ENCODE measurements at places on chromosomes 7 and 10.
A peak's percentile ranks its signal among the peaks of the same experiment; 100 is the strongest.

DNA sequence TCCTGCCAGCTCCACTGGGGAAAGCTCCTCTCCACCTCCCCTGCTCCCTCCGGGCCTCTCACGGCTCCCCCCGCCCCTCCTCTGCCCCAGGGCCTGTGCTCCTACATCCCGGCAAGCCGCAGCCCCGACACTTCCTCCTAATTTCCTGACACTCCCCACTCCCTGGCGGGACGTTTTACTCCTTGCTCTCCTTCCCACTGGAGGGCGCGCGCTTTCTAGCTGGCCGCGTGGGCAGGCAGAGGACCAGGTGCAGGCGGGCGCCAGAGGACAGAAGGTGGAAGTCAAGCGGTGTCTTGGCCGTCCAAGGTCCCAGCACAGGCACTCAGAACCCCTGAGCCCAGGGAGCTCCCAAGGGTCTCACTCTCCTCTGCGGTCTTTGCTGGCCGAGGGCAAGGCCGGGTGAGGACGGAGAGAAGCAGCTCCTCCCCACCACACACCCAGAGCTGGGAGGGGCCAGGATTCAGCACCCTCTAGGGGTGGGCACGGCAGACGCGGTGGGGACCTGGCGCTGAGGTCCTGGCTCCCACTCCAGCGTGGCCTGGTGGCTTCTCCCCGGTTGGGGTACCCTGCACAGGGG lies 19.1 kb downstream of the ADAM8 start:
- DNase-seq, result no peak

DNA sequence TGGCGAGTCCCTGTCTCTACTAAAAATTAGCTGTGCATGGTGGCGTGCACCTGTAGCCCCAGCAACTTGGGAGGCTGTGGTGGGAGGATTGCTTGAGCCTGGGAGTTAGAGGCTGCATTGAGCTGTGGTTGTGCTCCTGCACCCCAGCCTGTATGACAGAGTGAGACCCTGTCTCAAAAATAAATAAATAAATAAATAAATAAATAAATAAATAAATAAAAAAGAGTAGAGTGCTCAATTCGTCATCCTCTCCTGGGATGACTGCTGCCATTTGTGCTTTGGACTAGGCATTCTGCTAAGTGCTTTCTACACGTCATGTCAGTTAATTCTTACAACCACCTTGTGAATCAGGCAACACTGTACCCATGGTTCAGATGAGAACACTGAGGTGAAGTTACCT lies 130.6 kb downstream of the DOCK1 start:
- DNase-seq, result no peak

GRCh38 chr7:28954471-28954870 lies 3.7 kb downstream of the TRIL start:
- no peak for DNase-seq

DNA sequence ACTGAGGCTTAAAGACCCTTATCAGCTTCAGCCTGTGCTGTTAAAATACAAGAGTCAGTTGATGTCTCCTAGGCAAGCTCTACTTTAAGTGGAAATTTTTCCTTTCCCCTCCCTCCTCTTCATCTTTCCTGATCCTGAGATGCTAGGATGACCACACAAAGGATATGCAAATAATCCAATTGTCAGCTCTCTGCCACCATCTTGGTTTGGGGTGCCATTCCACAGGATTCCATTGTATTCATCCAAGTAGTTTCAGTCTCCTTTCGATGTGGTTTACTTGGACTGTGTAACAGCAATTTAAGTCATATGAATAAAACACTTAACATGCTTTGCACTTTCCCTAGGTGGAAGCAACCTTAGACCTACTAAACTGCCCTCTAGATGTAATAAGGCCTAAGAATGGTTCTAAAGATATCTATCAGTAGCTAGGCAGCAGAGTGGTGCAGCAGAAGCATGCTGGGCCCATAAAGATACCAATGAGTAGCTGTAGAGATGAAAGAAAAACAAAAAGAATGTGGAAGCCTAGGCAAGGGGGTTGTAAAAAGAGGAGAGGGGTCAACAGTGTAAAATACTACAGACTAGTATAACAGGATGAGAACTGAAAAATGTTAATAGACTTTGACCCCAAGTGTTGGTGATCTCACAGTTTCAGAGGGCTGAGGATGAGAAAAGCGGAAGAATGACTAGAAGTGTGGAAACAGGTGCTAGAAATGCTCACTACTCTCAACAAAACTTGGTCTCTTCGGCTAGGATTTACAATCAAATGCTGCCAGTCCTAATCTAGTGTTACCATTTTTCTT lies 2.4 kb upstream of the CFAP69 start:
- no peak for DNase-seq

DNA sequence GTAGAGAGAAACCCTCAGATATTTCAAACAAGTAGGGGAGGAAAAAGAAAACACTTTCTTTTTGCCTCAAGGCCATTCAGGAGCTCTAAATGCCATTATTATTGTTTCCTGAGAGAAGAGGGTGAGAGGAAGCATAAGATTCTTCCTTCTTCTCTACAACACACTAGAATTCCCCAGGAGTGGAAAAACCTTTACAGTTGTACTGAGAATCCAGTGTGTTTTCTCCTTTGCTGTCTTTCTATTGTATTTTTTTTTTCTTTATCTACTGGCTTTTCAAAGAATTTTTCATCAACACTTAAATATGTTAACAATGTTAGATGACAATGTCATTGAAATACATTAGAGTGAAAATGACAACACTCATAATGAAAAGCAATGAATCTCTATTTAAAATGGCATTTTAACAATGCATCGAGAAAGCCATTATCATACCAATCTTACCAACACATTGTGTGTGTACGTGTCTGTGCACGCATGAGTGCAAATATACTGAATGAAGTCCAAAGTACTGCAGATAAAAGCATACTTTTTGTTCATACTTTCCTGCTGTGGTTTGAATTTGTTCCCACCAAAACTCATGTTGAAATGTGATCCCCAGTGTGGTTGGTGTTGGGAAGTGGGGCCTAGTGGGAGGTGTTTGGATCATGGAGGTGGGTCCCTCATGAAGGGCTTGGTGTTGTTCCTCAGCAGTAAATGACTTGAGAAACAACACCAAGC lies 24.2 kb upstream of the MACC1 start:
- DNase-seq, result no peak

DNA sequence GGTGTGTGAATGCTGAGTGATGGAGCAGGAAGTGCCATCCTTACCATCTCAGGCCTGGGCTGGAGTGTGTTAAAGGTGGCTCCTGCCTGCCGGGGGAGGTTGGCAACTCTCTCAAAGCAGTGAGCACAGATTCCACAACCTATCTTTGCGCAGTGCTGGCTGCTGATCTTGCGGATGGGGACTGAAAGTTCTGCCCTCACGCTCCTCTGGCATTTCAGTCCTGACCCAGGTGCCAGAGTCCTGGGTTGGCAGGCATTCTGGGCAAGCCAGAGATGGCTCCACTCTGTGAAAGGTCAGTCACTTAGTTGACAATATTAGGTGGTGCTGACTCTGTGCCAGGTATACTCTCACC lies 315.5 kb downstream of the RPS24 start:
- DNase-seq, result no peak

DNA sequence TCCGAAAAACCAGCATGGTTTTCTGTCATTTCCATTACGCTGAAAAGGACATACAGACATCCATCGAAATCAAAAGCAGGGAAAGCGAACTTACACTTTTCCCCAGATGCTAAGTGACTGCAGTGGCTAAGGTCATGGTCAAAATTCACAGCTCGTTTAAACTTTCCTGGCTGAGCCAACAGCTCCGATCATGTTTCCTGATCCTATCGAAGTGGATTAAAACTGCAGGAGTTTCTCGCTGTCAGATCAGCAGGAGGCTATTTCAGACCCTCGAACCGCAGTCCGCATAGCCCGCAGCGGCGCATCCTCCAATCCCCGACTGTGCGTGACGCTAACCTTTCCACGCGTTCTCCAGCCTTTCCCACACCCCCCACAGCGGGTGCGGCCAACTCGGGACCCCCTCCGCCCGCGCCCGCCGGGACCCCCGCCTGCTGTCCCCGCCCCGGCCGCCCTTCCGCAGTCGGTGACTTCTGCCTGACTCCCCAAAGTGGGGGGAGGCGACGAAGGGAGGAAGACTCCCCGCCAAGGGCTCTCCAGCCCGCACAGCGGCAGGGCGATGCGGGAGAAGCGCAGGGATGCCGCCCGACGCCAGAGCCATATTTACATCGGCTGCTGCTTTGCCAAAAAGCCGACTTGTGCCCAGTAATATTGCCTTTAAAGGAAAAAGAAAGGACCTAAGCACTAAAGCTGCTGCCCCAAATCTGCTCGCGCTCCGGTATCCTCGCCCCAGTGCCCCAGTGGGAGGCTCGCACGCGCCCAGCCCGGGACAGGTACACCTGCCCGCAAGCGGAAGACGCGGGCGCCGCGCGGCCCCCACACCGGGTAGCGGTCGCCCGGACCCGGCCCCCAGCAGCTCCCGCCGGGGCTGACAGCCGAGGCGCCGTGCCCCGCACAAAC lies 1.2 kb downstream of the PIP4K2A start:
- DNase-seq, result no peak

GRCh38 chr10:127561647-127562046 lies 12.5 kb downstream of the NPS start:
- no peak for DNase-seq

- no peak for DNase-seq
These were observed 869 bp downstream of the CHCHD1 start for GRCh38 chr10:73782749-73783085.

GRCh38 chr10:6657196-6657595 lies 77.1 kb upstream of the PRKCQ start:
- no peak for DNase-seq

DNA sequence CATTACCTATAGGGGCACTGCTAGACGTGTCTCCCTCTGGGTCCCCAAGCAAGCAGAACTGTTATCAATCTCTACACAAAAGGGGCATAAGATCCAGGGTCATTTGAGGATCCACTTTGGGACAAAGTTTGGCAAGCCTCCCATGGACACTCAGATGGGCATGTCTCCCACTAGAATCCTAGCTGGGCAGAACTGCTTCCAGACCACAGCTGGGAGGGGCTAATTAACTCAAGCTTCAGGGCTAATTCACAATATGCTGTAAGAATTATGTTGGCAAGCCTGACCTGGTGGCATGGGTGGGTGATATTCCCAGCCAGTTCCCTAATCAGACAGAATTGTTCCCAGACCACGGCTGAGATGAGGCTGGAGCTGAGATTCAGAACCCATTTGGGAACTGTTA lies 738.4 kb upstream of the FZD8 start:
- no peak for DNase-seq

- no peak for DNase-seq
These were observed 65.5 kb upstream of the VWC2 start for GRCh38 chr7:49707891-49708290.

DNA sequence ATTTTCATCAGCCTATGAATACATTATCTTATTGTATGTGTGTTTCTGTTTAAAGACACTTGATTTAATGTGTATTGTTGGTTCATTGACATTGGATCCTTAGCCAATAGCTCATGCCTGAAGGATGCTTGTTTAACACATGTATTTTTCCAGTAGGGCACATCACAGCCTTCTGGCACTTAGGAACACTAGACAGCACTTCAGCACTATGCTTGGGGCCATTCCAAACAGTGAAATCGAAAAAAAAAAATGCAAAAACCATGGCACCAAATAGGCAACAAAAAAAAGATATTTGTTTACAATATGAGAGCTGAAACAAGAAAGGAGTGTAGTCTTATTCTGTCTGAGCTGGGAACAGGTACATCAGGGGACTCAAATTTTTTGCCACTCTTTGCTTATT lies 262.8 kb downstream of the SLC25A13 start:
- DNase-seq, result no peak

- no peak for DNase-seq
These were observed 6.9 kb upstream of the ZNF503 start for GRCh38 chr10:75408509-75408875.

- no peak for DNase-seq
These were observed 131.3 kb downstream of the FAM53B start for GRCh38 chr10:124612611-124613498.

- DNase-seq, result no peak
These were observed 1.8 kb upstream of the IFIT1 start for GRCh38 chr10:89390476-89391225.

DNA sequence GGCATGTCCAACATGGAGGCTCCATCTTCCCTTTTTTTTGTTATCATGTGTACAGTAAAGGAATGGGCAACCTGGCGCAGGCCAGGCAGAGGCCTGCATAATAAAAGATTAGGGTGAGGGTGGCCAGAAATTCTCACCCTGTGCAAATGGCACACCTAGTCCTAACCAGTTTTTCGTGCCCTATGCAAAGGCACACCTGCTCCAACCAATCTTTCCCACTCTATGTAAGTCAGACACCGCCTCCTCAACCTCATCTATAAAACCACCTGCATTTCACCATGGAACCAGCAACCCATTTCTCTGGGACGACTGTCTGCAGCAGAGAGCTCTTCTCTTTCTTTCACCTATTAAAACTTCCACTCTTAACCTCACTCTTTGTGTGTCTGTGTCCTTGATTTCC lies 16.1 kb downstream of the TBATA start:
- DNase-seq, result no peak

DNA sequence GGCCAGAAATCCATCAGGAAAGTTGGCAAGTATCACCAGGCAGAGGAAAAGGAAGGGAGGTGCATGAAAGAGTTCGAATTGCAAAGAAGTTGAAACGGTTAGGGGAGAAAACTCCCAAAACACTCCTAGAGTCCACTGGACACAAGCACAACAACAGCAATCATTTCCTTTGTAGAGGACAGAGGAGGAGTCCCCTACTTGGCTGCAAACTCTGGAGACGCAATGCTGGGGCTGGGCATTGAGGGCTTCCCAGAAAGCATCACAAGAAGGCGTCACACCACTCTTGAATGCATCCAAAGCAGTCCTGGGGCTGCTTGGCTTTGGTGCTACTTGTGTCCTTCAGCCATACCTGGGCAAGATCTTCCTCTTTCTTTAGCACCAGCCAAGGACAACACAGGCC lies 18.1 kb upstream of the SLC26A4 start:
- DNase-seq, result no peak

- DNase-seq, result no peak
These were observed 144.1 kb downstream of the SRPK2 start for GRCh38 chr7:105244594-105244993.

DNA sequence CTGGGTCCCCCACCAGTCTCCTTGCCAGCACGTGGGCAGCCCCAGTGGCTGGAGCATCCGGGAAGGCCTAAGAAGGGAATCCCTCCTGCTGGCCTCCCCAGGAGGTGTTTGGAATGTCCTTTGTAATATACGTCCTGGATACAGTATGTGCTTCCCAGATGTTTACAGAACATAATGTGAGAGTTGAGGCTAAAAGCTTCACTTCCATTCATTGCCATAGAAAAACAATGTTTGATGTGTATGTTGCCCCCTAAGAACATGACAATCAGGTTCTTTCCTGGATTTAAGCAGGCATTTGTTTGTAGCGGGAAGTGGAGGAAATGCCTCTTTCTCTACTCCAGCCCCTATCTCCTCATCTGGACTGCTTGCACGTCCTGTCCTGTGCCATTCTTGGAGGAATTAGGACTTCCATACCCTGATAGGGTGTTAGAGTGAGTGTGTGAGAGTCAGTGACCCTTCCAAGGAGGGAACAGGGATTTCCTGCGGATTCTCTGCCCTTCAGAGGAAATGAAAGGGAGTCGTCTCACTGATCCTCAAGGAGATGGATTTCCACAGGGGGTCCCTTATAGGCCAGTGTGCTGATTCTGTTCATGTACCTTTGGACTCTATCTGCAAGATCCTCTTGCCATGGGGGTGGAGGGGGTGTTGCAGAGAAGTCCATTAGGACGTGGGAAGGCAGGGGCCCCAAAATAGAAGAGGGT lies 1.2 kb downstream of the IGFBP1 start:
- DNase-seq, result no peak

- DNase-seq, result no peak
These were observed 861.1 kb downstream of the TYW1 start for GRCh38 chr7:67857698-67858097.

- DNase-seq, result peak; percentile 36
These were observed 660 bp downstream of the SUV39H2 start for GRCh38 chr10:14879124-14879927.
